Foreskin keratinocyte (primary cell): ENCODE measurements at places on chromosomes 7 and 10.

DNA sequence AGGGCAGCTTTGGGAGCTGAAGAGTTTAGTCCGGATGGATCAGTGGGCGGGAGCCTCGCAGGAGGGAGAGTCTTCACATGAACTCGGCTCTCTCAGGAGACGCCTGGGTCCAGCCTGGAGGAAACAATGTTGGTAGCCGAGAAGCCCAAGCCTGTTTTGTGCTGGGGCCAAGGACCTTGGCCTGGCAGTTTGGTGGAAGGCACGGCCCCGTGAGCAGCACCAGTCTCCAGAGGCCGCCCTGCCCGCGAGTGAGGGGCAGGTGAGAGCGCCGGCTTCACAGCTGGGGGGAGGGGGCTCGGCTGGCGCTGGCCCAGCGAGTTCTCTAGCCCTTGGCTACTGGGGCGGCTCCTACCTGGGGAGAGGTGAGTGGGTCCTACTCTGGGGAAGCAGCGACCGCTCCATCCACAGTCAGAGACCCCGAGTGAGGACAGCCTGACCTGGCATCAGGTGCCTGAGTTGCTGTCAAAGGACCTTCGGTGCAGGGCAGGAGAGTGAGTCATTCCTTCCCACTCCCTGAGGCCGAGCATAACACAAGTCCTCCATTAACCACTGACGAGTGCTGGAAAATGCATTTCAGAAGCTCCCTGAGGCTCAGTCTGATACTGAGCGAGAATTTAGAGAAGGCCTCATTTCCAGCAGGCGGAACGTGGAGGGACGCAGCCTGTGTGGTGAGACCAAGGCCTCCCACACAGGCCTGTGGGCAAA lies 89.3 kb upstream of the DIP2C start:
- DNase-seq: no peak

DNA sequence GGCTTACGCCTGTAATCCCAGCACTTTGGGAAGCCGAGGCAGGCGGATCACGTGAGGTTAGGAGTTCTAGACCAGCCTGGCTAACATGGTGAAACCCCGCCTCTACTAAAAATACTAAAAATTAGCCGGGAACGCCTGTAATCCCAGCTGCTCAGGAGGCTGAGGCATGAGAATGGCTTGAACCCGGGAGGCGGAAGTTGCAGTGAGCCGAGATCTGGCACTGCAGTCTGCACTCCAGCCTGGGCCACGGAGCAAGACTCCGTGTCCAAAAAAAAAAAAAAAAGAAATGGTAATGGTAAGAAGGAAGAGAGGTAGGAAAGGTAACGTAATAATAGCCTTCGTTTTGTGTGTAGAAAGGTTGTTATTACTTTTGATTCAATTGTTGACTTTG lies 1.2 kb downstream of the HSPA14 start:
- DNase-seq: no peak

GRCh38 chr7:155694851-155695250 lies 50.4 kb downstream of the RBM33 start:
- no peak for DNase-seq

GRCh38 chr7:17651863-17652385 lies 288.4 kb downstream of the SNX13 start:
- DNase-seq: peak; percentile 71

DNA sequence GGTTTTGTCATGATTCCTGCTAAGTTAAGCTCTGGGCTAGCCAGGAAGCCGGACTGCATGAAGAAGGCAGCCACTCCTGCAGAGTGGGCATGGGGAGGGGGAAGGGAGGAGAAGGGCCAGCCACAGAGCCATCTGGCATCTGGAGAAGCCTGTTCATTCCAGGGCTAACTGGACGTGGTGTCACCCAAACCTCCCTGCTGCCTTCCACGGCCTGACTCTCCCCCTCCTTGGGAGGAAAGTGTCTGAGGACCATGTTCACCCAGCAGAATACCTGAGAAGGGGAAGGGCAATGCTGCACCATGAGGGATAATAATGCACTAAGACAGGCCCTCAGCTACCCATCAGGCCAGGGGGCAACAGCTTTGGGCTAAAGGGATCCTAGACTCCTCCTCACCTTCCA lies 15.4 kb downstream of the AQP1 start:
- no peak for DNase-seq

DNA sequence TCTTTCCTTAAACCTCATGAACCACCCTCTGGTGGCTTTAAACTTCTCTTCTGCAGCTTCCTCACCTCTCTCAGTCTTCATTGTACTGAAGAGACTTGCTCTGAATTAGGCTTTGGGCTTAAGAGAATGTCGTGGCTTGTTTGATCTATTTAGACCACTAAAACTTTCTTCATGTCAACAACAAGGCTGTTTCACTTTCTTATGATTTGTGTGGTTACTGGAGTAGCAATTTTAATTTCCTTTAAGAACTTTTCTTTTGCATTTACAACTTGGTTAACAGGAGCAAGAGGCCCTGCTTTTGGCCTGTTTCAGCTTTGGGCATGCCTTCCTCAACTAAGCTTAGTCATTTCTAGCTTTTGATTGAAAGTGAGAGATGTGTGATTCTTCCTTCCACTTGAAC lies 38.1 kb upstream of the CDHR3 start:
- no peak for DNase-seq
